Activated T-cell treated with anti-CD3 and anti-CD28 coated beads, Interleukin-2, amount 50 U/mL, for 48 hours (primary cell): ENCODE measurements at places on chromosomes 12 and 14.
A peak's percentile ranks its signal among the peaks of the same experiment; 100 is the strongest.

- no peak for DNase-seq
Measured at GRCh38 chr14:37565550-37565949, 29.5 kb downstream of the FOXA1 start.

DNA sequence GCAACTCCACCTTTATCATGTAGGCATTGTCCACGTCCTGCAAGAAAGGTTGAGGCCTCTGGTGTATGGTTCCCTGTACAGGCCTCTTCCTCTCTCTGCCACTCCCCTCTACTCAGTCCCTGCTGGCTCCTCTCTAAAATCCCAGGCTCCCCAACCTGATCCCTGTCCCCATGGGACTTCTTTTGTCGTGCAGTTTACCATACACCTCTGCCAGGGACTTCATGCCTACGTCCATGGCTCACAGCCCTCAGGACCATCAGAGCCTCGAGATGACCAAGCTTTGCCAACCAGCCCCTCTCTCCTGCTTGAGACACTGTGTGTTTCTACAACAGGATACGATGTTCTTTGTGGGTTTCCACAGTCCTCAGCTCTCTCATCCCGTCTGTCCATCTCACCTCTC lies 2.9 kb downstream of the KRT2 start:
- DNase-seq = no peak

GRCh38 chr14:104421892-104422828 lies 157.4 kb upstream of the C14orf180 start:
- peak; percentile 8 for DNase-seq

- no peak for DNase-seq
Measured at GRCh38 chr14:62301911-62302310, 539.7 kb downstream of the SNAPC1 start.

- no peak for DNase-seq
Measured at GRCh38 chr12:82690006-82690405, 3.3 kb downstream of the TMTC2 start.

DNA sequence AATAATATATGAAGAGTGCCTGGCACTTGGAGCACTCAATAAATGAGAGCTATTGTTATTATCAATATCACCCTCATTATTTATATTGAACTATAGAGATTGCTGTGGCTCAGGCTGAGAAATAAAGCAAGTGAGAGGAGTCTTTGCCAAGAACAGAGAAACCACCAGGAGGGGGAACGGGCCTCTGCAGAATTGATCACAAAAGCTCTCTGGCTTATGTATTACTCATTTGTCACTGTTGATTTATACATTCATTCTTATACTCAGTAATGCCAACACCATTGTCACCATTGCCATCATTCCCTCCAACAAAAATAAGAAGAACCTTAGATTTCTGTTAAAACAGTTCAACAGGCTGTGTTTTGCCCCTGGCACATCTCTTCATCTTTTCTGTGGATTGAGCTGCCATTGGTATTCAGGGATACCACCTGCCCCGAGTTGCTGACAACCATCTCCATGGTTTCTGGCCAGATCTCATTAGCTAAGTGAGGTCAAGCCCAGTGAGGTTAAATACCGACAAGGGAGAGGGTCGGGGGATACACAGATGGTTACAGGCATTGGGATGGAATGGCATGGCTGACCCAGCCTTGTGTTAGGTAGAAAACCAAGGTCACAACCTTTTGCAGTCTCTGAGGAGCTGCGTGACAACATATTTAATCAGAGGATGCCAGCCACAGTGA lies 21.8 kb upstream of the PCNX1 start:
- peak; percentile 70 for DNase-seq

- DNase-seq = no peak
Measured at GRCh38 chr12:82329508-82329907, 28.7 kb downstream of the CCDC59 start.

GRCh38 chr14:44530475-44530874 lies 23.4 kb upstream of the FSCB start:
- DNase-seq = no peak

DNA sequence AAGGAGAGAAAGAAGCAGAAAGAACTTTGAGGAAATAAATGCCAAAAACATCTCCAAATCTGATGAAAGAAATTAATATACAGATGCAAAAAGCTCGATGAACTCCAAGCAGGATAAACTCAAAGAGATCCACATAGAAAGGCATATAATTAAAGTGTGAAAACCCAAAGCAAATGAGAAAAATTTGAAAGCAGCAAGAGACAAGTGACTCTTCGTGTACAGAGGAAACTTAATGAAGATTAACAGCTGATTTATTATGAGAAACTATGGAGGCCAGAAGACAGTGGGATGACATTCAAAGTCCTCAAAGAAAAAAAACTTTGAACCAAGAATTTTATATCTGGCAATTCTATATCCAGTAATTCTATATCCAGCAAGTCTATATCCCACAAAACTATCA lies 163.0 kb upstream of the TMCC3 start:
- DNase-seq = no peak

GRCh38 chr14:67933266-67933665 lies 113.7 kb downstream of the RAD51B start:
- DNase-seq = no peak

DNA sequence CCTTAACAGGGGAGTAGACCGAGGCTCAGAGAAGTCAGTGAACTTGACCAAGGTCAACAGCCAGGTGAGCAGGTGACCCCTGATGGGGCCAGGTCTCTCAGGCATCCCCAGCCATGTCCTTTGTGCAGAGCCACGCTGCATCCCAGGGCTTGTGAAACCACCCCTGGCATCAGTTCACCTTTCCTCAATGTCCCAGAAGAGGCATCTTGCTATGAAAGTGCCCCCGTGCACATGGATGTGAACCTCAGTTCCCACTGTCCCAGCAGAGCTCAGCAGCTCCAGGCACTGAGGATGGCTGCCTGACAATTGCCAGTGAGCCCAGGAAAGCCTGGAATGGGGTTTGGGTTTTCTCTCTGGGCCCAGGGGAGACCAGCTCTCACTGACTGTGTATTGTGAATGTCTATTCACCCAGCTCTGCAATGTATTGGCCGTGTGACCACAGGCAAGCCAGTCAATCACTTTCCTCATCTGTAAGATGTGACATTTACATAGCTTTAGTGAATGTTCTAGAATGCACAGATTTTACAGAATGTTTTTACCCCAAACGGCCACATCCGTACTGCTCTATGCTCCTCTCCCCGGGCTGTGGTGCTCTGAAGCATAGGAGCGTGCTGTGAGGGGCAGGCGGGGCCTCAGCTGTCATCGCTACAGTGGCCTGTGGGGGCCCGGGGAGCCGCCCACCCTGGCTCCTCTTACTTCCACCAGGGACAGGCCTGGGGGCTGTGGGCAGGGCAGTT lies 4.9 kb downstream of the CACNA2D4 start:
- DNase-seq = peak; percentile 11

DNA sequence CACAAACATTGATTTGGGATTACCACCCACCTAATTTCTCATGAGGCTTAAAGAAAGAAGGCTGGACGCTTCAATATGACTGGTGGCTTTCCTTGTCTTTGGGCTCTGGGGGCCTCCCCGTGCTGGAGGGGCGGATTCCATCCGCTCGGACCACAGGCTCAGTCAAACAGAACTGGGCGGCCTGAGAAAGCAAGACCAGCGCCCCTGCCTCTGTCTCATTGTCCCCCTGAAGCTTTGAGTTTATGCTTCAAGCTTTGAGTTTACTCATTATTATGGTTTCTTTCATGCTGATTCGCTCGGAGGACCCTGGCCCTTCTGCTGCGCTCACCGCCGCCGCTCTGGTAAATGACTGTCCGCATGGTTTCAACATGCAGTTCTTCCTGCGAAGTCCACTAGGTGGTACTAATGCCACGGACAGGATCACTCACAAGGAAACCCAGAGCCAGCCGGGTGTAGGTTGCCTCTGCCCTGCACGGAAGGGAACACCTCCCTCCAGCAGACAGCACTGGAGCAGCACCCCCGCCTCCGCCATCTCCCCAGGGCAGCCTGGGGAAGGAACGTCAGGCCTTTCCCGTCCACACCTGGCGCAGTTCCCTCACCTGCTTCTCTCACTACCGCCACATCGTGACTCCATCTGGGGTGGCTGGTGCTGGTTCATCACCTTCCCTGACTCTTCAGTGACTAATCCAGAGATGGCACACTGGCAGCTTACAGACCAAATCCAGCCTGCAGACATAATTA lies 13.2 kb upstream of the TIGAR start:
- DNase-seq = no peak

GRCh38 chr12:5305425-5305824 lies 126.5 kb upstream of the NTF3 start:
- no peak for DNase-seq

- no peak for DNase-seq
Measured at GRCh38 chr14:81766321-81766915, 232.8 kb upstream of the SEL1L start.

DNA sequence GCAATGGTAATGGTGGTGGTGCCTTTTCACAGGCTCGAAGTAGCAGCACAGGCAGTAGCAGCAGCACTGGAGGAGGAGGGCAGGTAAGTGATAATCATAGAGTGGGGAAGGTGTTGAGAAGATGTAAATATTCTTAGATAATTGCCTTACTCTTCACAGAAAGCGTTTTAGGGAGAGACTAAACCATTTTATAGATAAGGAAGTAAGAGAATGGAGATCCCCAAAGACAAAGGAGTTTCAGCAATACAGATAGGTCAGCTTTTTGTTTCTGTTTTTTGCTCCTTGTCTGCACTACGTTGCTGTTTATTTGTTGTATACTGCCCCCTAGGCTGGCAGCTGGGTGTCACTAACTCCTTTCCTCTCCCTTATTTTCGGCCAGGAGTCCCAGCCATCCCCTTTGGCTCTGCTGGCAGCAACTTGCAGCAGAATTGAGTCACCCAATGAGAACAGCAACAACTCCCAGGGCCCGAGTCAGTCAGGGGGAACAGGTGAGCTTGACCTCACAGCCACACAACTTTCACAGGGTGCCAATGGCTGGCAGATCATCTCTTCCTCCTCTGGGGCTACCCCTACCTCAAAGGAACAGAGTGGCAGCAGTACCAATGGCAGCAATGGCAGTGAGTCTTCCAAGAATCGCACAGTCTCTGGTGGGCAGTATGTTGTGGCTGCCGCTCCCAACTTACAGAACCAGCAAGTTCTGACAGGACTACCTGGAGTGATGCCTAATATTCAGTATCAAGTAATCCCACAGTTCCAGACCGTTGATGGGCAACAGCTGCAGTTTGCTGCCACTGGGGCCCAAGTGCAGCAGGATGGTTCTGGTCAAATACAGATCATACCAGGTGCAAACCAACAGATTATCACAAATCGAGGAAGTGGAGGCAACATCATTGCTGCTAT lies 2.0 kb downstream of the SP1 start:
- peak; percentile 51 for DNase-seq

- no peak for DNase-seq
Measured at GRCh38 chr14:58718226-58719205, 80.8 kb downstream of the DACT1 start.

DNA sequence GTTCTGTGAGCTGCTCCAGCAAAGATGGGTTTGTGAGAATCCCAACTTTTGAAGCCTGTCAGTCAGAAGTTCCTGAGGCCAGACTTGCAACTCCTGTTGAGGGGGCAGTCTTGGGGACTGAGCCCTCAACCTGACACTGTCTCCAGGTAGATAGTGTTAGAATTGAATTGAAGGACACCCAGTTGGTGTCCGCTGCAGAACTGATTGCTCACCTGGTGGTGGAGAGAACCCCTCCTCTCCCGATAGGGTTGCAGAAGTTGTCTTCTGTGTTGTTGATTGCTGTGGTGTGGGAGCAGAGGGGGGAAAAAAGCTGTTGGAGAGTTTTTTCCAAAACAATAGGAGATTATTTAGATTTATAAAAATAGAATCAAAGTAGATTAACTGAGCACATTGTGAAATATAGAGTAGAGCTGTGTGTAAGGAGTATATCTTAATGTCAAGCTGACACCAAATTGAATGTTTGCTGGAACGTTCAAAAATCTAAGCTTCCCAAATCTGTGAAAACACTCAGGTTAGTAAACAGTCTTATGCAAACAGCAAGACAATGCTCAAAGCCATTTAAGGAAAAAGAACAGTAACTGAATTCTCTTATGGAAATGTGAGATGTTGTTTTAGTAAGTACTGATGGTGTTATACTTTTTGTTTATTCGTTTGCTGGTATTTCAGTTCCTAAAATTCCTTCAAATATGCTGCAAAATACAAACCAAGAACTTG lies 18.6 kb downstream of the HIF1A start:
- no peak for DNase-seq

GRCh38 chr12:111791507-111791906 lies 24.8 kb downstream of the ALDH2 start:
- no peak for DNase-seq

- DNase-seq = no peak
Measured at GRCh38 chr14:64997108-64997794, 10.6 kb downstream of the FNTB start.

DNA sequence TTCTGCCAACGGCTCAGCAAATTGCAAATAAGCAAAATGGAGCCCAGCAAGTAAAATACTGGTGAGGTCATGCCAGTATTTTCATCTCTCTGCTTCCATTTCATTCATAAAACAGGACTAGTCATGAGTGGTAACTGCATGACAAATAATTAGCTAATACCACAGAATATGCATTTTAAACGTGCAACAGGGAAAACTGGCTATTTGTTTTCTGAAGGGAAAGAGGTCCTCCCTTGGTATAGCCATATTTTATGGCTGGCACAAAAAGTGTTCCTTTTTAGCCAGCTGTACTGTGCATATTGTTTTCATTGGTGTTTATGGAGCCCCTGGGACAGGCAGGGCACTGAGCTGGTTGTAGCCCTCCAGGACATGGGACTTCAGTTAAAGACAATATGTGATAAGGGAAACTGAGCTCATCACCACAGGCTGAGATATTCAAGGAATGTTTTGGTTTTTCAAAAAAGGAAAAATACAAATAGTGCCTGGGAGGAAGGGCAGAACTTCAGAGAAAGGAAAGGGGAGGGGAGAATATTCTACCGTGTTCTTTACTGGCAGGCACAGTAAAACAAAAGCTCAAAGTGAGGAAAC lies 26.1 kb upstream of the FOXN3 start:
- no peak for DNase-seq

GRCh38 chr12:56488041-56488955 lies at the start of gene GLS2:
Gene GLS2, minus strand, starts transcription at chr12:56488161. Its CDS starts 43 bp downstream, at chr12:56488118.
- peak; percentile 77 for DNase-seq

DNA sequence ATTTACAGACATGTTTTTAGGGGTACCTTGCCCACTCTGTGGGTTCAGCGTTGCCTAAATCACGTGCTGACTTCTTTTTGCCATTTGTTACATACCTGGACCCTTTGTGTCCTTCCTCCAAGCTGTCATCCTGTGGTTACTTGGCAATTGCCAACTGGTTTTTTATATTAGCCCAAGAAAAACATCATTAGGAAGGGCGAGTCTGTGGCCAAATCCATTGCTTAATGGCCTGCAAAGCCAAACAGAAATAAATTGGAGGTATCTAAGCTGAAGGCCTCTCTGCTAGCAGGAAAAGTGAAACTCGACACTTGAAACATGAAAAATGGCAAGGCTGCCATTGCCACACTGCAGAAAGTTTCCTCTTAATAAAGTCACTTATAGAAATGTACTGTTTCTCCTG lies 190.4 kb downstream of the NUAK1 start:
- no peak for DNase-seq
